ENCODE measurements at places on chromosomes 2 and 18.

DNA sequence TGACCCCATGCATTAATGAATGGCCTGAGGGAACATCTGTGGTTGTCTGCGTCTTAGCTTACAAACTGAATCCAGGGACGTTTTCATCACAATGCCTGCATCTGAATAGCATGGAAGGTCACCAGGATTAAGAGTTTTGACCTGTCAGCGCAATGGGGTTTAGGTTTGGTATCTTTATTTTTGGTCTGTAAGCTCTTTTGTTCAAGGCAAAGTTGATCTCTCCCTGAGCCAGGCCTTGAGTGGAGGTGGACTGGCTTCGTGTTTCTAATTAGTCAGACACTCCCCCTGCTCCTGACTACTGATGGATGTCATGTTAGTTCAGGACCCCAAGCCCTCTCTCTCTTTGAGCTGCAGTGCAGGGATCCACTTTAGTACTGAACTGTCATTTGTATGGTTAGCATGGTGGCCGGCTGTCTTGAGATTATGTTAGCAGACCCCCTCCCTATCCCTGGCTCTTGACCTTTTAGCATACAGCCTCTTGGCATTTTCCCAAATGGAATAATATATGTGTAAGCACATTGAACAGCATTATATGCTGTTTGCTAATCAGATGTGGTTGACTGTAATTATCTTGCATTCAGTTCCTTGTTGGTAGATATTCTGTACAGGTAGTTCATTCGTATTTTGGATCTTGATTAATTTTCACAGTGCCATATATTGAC lies 59.2 kb downstream of the LYPD6 start:
- no peak for DNase-seq

DNA sequence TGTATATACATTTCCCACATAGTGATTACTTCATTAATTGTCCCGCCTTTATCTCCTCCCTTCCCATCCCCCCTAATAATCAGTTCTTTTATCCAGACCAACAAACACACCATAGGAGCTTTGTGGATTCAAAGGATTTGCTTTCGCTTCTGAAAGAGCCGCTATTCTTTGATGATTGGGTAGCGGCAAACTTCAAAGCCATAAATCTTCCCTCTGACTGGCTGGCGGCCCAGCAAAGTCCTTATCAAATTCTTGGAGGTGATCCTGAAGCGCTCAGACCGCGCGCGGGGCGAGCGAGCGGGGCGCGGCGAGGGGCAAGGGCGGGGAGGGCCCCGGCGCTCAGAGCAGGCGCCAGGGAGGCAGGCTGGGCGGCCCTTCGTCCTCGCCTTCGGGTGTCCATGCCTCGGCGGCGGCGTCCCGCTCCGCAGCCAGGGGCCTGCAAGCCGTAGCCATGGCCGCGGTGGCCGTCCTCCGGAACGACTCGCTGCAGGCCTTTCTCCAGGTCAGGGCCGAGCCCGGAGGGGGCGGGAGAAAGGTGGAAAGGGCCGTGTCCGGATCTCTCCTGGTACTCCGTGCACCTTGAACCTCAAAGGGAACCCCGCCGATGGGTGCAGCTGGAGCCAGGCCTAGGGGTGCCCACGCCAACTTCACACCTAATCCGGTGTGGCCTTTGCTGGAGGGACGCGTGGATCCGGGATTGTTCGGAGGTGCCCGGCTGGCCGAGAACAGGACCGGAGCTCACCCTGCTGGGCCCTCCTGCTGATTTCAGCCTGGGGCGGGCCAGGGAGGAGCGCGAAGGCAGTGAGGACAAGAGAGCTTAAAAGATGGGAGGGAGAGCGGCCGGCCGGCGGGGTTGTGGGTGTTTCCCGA lies at the start of gene SP5:
Gene SP5, plus strand, starts transcription at position 276 of the 870 bp plus-strand sequence. Its CDS starts 176 bp downstream, at position 452.
- peak; percentile 38 for DNase-seq

- no peak for DNase-seq
These were observed 87.3 kb downstream of the ADD2 start for GRCh38 chr2:70680735-70681134.

GRCh38 chr2:100721693-100722092 lies 98.2 kb upstream of the NPAS2 start:
- DNase-seq = no peak

- no peak for DNase-seq
These were observed 341.6 kb upstream of the VWC2L start for GRCh38 chr2:214069254-214069653.

GRCh38 chr2:34734662-34735061 lies 1135.6 kb upstream of the FAM98A start:
- DNase-seq = no peak

- no peak for DNase-seq
These were observed 33.1 kb downstream of the KLHL29 start for GRCh38 chr2:23418056-23418455.

DNA sequence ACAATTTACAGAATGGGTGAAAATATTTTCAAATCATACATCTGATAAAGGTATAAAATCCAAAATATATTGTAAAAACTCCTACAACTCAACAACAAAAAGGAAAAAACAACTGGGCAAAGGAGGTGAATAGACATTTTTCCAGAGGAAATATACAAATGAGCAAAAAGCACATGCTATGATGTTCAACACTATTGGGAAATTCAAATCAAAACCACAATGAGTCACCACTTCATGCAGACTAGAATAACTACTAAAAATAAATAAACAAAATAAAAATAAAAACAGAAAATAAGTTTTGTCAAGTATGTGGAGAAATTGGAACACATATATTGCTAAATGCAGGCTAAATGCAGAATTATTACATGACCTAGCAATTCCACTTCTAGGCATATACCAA lies 120.9 kb downstream of the FSIP2 start:
- no peak for DNase-seq

DNA sequence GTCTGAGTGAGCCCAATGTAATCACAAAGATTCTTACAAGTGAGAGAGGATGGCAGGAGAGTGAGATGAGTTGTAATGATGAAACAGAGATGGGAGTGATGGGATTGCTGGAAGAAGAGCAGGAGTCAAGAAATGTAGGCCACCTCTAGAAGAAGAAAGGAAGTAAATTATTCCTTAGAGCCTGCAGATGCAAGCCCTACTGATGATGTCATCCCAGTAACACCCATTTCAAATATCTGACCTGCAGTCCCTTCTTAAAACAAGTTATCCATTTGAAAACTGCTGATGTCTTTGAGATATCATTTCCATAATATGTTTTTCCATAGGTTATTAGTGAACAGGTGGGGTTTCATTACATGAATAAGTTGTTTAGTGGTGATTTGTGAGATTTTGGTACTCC lies 888.0 kb upstream of the SLC39A10 start:
- no peak for DNase-seq

- DNase-seq = no peak
These were observed 40.2 kb downstream of the ONECUT2 start for GRCh38 chr18:57475408-57475807.

GRCh38 chr2:30358351-30358750 lies 88.7 kb upstream of the LCLAT1 start:
- no peak for DNase-seq

GRCh38 chr2:19933351-19933981 lies 31.7 kb upstream of the TTC32 start:
- no peak for DNase-seq

DNA sequence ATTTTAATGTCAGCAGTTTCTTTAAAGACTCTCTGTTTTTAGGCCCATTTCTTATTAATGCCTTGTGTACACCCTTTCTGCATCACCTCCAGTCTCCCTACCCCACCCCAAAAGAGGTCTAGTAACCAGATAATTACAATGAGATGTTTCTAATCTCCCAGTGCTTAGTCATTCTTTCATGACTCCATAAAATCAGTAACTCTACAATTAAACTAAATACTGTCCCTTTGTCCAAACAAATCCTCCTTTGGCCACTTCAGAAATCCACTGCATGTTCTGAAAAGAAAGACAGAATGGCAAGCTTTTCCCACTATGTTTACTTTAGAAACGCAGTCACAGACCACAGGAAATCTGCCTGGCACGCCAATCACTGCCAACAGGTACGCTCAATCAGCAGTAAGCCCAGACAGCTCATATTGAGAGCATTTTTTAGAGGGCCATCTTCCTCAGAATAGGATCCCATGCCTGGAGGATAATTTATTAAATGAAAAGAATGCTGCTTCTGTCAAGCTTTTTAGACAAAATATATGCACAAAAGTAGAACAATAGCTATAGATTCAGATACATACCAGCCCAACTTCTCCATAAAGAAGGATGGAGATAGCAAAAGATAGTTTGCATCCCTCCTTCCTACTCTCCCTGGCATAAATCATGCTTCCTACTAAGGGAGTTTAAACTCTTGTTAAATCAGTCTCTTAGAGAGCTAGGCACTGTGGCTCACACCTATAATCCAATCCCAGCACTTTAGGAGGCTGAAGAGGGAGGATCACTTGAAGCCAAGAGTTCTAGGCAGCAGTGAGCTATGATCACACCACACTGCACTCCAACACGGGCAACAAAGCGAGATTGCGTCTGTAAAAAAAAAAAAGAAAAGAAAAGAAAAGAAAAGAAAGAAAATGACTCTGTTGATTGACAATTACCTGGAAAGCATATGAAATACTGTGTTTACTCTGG lies 14.6 kb downstream of the CLASP1 start:
- no peak for DNase-seq

GRCh38 chr2:204727368-204727767 lies 182.1 kb downstream of the PARD3B start:
- DNase-seq = no peak
